CD4-positive, alpha-beta T cell treated with Interleukin-21 for 1 hour (primary cell): ENCODE measurements at places on chromosomes 13 and 19.

DNA sequence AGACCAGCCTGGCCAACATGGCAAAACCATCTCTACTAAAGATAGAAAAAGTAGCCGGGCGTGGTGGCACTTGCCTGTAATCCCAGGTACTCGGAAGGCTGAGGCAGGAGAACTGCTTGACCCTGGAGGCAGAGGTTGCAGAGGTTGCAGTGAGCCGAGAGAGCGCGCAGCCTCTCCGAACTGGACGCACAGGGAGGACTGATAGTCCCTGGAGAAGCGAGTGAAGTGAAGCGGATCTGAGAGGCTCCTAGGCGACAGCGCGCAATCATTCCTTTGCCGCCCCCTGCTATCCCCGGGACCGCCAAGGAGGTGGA lies 233 bp downstream of the ZNF561 start:
- DNase-seq: no peak

- no peak for DNase-seq
Observed at GRCh38 chr19:12953138-12953798, 3.8 kb downstream of the GADD45GIP1 start.

GRCh38 chr13:75368167-75368566 lies 113.8 kb downstream of the TBC1D4 start:
- no peak for DNase-seq

- DNase-seq: no peak
Observed at GRCh38 chr19:11284515-11284914, 11.4 kb upstream of the TSPAN16 start.

DNA sequence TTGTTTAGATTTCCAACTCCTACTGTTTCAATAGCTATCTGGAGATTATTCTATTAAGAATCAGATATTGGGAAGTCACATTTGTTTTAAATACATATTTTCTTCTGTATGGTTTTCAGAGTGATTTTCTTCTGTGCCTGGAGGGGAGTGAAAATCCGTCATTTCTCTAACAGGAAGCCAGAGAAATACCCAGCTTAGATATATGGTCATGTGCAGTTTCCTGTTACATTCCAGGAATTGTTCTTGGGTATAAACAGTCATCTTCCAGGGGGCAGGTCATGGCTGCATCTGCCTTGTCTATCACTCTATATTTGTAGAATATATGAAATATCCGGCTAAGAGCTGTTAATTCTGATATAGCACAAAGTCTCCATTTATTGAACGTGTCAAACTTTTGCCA lies 77.5 kb upstream of the MIR17HG start:
- no peak for DNase-seq

DNA sequence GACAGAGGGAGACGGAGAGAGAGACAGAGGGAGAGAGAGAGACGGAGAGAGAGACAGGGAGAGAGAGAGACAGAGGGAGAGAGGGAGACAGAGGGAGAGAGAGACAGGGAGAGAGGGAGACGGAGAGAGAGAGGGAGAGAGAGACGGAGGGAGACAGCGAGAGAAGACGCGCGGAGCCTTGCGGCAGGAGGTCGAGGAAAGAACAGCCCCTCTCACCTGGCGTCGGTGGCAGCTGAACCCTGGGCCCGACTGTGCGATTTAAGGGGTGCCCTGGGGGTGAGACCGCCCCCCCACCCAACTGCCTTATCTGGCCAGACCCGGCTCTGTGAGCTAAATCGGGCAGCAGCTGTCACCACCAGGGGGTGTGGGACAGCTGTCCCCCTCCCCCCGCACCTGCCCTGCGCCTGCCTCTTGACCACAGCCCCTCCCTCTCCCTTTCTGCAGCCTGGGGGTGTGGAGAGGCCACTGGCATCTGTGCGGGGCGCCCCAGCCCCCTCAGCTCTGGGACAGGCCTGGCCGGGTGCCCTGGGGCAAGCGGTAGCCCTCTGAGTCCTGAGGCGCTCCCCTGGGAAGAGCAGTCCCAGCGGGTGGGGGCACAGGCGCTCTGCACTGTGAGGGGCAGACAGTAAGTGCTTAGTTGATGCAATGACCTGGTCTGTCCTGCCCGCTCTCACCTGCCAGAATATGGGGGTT lies 10.8 kb downstream of the JOSD2 start:
- no peak for DNase-seq

GRCh38 chr13:28601581-28601980 lies 57.3 kb upstream of the POMP start:
- DNase-seq: no peak

DNA sequence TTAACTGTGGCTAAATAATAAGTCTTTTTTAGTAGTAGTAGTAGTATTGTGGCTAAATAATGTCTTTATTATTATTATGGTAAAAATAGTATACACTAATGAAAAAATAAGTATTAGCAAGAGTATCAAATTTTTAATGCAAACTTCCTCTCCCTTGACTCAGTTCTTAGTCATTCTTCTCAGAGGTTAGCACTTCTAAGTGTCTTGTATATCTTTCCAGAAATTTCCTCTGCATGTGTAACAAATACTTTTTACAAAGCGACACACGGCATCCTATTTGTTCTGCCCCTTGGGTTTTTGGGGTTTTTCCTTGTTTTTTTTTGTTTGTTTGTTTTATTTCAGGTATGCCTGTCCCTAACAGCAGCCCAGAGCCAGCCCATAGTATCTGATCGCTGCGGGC lies 20.9 kb downstream of the SIN3B start:
- no peak for DNase-seq

- DNase-seq: no peak
Observed at GRCh38 chr13:90618133-90618532, 729.4 kb upstream of the MIR17HG start.

DNA sequence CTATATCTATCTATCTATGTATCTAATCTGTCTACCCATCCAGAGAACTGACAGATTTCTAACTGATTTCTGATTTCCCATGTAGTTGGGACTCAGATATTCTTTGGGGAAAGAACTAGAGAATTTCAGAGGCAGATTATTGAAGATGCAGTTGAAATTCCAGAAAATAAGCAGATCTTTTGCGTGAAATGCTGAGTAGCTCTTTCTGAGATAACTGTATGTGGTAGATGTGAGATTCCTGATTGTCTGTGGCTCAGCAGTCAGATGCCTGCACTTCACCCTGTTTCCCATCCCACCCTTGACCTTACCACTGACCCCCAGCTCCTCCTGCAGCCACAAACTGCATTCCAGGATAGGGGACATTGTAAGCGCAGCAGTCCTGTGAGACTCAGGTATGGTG lies 61.5 kb downstream of the DGKH start:
- no peak for DNase-seq

- no peak for DNase-seq
Observed at GRCh38 chr13:99299256-99299919, 7.8 kb downstream of the GPR183 start.

- DNase-seq: peak; percentile 1
Observed at GRCh38 chr13:41315443-41316047, 4.5 kb downstream of the NAA16 start.

- DNase-seq: no peak
Observed at GRCh38 chr13:45928843-45929242, 77.3 kb upstream of the SIAH3 start.

DNA sequence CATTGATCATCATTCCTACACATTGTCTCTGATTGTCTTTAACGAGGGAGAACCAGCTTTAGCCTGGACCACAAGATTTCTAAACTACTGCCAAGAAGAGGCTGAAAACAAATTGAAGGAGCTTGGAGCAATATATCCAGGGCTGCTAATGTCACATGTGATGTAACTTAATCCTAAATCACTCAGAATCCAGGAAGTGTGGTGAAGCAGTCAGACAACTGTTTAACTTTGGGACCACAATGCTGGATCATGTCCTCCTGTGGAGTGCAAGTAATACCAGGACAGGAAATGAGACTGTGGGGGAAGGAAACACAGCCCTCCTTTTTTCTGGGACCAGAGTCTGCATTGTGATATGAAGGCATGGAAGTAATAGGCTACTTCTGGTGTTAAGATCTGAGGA lies 430.2 kb downstream of the KCTD12 start:
- no peak for DNase-seq

GRCh38 chr19:2648528-2648937 lies 54.0 kb downstream of the GNG7 start:
- DNase-seq: peak; percentile 77

DNA sequence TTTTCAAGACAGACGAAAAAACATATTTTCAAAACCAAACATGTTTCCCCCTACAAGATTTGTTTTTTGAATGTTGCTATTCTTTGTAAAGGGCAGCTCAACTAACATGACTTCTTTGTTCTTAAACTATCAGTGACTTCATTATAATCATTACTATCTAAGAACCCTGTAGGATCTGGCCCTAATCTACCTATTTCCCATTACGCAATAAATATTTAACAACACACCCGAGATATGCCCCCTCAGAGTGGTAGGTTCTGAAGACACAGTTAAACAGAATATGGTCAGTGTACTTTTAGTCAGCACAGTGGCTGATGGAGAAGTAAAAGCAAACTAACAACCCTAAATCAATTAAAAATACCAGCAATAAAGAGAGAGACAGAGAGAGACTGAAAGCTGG lies 186.9 kb downstream of the DIAPH3 start:
- DNase-seq: no peak
